Iris pigment epithelial cell (primary cell): ENCODE measurements at places on chromosomes 3 and 15.

DNA sequence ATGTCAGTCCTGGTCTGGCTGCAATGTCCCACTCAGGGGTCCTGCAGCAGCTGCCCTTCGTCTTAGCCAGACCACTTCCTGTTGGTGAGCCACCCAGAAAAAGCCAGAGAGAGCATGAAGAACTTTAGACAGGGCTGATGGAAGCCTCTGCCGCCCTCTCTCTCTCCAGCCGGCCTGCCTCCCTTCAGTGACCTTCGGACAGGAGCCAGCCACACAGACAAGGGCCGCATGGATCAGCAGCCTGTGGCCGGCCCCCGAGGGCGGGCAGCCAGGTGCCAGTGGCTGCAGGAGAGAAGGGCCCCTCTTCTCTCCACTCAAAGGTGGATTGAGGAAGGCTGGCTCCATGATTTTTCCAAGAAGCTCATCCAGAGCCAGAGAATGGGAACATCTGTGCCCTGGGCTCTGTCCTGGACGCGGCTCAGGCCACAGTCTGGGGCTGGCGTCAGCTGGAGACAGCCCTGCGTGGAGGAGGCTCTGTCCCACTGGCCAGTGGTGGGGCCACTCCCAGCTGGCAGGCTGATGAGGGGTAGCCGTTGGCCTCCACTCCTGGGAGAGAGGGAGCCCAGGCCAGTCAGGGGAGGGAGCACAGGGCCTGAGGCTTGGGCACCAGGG is 42.9 kb downstream of the ISG20 start:
- DNase-seq: no peak

GRCh38 chr3:1591327-1592028 is 498.7 kb downstream of the CNTN6 start:
- DNase-seq: no peak

DNA sequence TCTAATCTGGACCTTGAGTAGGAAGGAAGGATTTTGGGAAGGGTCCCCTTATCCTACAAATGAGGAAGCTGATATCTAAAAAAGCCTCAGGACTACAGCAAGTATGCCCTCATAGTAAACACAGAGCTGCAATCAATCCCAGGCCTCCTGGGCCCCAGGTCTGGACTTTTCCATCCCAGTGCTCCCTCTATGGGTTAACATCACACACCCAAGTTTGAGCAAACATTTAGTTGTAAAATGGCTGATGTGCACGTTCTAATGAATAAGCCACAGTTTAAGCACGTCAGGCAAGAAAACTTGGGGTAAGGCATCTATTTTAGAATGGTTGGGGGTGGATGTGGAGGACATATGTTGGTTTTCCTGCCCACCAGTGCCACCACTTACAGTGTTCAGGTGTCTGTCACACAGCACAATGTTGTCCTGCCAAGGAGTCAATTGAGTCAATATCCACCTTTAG is 44.3 kb upstream of the UBE2E1 start:
- peak; percentile 69 for DNase-seq

GRCh38 chr3:39388741-39389248 is 5.6 kb downstream of the SLC25A38 start:
- no peak for DNase-seq

DNA sequence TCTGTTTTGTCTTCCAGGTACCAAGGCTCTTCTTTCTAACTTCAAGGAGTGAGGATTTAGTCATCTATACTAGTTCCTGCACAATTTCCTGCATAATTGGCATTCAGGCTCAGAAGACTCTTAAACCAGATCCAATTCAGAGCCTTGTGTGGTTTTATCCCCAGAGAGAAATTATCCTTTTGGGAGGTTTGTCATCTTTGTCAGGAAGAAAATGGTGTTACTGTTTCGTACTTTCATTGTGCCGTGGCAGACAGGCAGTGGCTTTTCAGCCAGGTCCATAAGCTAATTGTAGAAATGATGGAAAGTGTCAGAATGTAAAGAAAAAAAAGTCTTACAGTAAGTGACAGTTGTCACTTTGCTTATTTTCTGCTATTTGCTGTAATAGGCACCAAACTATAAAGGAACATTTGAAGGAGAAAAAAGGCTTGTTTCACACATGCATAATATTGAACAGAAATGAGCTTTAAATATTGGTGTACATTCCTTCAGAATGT is 82.8 kb downstream of the CADM2 start:
- no peak for DNase-seq

- peak; percentile 93 for DNase-seq
Measured at GRCh38 chr3:27311400-27311799, 57.8 kb downstream of the NEK10 start.

DNA sequence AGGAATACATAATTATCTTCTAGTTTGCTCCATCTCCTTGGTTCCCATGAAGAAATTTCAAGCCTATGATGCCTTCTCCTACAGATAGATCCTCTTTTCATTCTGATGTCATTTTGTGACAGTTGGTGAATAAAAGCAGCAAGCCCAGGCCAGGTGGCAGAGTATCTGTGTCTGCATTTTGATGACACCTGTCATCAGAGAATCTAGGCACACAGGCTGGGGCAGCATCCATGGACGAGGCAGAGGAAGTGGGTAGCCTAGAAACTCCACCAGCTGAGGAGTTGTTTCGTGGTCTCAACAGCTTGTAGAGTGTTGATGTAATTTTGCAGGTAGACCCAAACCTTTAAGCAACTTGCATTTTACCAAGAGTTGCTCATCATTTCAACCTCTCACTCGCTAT is 269.8 kb downstream of the FEZF2 start:
- no peak for DNase-seq

- no peak for DNase-seq
Measured at GRCh38 chr3:127442506-127442905, 148.0 kb downstream of the TPRA1 start.

GRCh38 chr3:64130436-64130835 is 94.8 kb downstream of the PRICKLE2 start:
- no peak for DNase-seq

GRCh38 chr15:94875550-94875949 is 644.2 kb downstream of the MCTP2 start:
- no peak for DNase-seq

- no peak for DNase-seq
Measured at GRCh38 chr3:66080167-66080566, 41.4 kb upstream of the MAGI1 start.

DNA sequence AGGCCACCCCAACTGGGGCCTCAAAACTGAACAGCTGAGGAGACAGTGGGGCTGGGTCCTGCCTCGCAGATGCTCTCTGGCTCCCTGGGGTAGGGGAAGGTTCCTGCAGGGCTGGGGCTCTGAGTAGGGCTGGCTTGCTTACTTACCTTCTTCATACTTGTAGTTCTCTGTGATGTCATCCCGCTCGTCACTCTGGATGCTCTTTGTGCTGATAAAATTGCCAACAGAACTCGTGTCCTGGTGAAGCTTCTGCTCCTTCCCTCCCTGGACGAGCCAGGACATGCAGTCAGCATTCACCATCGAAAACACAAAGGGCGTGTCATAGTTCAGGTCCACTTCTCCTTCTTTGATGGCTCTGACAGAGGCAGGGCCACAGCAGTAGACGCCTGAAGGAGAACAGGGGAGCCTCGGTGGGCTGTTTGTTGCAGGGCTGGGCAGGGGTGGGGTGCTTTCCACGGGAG is 17.9 kb upstream of the EPB42 start:
- no peak for DNase-seq

DNA sequence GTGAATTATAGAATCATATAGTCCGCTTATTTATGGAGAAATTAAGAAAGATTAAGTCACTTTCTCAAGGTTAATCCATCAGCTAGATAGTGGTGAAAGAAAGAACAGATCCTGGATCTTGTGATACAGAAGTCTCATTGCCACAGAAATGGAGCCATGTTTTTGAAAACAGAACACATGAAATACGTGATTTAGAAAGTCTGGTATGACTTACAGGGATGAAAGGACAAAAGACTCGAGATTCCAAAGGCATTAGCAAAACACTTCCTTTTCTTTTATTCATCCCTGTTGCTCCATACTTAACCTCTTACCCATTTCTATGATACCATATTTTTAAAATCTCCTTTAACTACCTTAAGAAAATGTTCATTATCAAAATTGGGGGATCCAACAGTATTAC is 40.0 kb upstream of the TEX9 start:
- peak; percentile 40 for DNase-seq

GRCh38 chr15:65310431-65311137 is 6.1 kb downstream of the RNU5B-1 start:
- DNase-seq: peak; percentile 53

- DNase-seq: no peak
Measured at GRCh38 chr15:81523867-81524266, 149.9 kb upstream of the TMC3 start.

DNA sequence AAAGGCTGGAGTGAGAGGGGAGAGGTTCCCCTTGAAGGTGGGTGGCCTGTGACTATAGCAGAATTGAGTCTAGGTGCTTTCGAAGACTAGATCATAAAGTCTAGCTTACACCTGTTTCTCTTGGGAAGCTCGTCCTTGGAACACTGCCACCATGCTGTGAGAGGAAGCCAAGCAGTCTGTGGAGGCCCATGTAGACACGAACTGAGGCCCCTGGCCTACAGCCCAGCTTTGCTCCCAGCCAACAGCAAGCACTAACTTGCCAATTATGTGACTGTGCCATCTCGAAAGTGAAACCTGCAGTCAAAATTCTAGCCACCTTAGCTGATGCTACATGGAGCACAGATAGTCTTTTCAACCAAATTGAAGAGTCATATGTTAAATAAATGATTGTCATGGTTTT is 190.5 kb upstream of the NECTIN3 start:
- peak; percentile 60 for DNase-seq
